Thymus (tissue), 14 donors: ENCODE measurements at places on chromosomes 6 and 20.

DNA sequence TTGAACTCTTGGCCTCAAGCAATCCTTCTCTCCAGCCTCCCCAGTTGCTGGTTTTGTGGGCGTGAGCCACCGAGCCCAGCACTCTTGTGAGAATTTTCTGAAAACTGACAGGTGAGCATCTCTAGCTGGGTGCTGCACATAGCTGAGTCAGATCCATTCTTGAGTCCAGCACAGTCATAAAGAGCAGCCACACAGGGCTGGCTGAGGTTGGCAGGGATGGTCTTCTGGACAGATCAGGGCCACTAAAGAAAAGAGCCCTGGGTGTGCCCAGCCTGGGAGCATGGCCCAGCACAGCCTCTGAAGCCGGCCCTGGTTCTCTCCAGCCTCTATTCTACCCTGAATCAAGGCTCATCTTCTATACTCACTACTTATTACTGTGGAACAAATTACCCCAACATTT lies 11.5 kb downstream of the DLGAP4 start:
- H3K4me1 ChIP-seq, result no peaks in the 10 kb centered on the region
- H3K36me3 ChIP-seq, result no peaks in the 10 kb centered on the region
- no peak for DNase-seq
- peaks cover 14% of the 10 kb centered on the region for H3K27me3 ChIP-seq
- no peak overlapping the region for H3K4me3 ChIP-seq

- no peak overlapping the region for H3K4me3 ChIP-seq
- H3K27me3 ChIP-seq, result no peaks in the 10 kb centered on the region
- H3K27ac ChIP-seq, result peak overlapping the region; percentile 99
- H3K4me1 ChIP-seq, result peaks cover 28% of the 10 kb centered on the region
Observed at GRCh38 chr6:35602133-35602946, 86.4 kb downstream of the FKBP5 start.

GRCh38 chr20:46388937-46389336 lies 17.5 kb downstream of the ELMO2 start:
- peaks cover 58% of the 10 kb centered on the region for H3K36me3 ChIP-seq
- DNase-seq, result no peak
- H3K27me3 ChIP-seq, result no peaks in the 10 kb centered on the region
- no peak overlapping the region for H3K4me3 ChIP-seq

DNA sequence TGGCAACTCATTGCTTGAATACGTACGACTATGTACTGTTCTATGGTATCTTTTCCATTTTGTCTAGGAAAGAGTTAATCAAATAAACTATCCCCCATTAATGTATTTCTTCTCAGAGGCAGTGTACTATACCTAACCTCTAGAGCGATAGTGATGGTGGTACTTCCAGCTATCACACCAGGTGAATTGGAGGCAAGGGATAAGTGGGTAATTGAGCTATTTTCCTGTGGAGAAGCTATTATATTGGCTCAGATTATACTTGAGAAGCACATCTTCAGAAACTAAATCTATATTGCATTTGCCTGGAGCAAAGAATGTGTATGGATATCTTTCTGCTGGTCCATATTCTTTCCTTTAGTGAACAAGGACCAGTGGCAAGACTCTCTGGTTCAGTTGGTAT lies 430.7 kb upstream of the KHDRBS2 start:
- no peak overlapping the region for H3K27ac ChIP-seq
- no peaks in the 10 kb centered on the region for H3K36me3 ChIP-seq
- H3K4me3 ChIP-seq, result no peak overlapping the region
- no peaks in the 10 kb centered on the region for H3K4me1 ChIP-seq

DNA sequence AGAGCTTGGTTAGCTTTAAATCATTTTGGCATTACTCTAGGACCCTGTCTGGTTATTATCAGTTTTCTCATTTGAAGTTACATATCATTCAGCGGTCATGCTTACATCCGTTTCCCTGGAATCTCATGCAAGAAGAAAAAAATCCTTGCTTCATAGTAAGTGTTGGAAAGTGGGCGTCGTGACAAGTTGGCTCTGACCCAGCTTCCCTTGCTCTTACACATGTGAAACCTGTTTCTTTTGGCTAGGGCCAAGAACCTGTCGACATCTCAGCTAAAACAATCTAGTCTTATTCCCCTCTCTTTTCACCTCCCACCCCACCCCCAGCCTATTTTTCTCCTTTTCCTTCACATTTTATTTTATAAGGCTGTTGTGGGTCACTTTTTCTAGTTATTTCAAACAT lies 45.5 kb downstream of the ANKS1A start:
- no peaks in the 10 kb centered on the region for H3K4me1 ChIP-seq
- no peak overlapping the region for H3K4me3 ChIP-seq
- DNase-seq, result no peak
- H3K27me3 ChIP-seq, result no peaks in the 10 kb centered on the region

DNA sequence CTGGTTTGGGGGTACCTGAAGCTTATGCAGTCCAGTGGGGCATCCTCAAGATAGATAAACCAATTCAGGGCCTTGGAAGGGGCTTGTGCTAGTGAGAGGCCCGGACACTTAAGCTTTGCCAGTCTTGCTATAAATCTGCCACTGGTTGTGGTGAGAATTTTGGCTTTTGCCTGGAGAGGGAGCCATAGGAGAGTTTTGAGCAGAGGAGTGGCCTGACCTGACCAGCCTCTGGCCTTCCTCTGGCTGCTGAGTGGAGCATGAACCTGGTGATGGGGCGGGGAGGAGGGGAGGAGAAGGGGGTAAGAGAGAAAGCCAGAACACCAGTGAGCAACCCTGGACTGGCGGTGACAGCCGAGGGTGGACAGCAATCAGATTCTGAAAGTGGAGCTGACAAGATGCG lies 7.1 kb downstream of the TMEM74B start:
- no peak overlapping the region for H3K4me3 ChIP-seq
- no peaks in the 10 kb centered on the region for H3K4me1 ChIP-seq
- H3K27me3 ChIP-seq, result peaks cover 6% of the 10 kb centered on the region
- H3K36me3 ChIP-seq, result peaks cover 3% of the 10 kb centered on the region

DNA sequence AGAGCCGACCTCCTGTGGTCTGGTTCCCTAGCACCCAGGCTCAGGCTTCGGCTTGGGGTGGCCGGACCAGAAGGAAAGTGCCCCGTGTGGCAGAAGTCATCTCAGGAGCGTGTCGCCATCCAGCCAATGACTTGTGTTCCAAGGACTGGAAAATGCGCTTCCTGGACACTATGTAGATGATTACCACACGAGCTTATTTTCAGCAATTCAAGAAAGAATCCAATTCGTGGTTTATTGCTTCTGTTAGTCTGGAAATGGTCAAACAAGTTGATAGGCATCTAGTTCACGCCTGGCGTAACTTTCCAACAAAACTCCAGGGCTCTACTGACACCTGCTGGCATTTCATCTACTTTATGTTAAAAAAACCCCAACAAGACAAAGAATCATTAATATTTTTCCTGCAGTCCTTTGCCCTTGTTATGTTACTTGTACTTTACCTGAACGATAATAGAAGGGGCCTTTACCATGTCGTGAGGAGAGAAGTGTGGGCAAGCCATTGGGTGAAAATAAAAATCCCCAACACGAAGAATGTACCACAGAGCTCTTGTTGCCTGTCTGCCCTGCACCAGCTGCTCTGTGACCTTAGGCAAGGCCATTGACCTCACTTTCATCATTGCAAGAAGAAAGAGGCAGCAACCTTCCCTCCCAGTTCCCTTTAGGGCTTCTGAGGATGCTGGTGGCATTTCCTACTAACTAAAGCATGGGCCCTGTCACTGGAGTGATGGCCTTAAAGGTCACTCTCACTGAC lies 154.7 kb upstream of the LAMP5 start:
- H3K4me3 ChIP-seq, result no peak overlapping the region
- H3K27me3 ChIP-seq, result no peaks in the 10 kb centered on the region
- peak; percentile 11 for DNase-seq
- H3K36me3 ChIP-seq, result no peaks in the 10 kb centered on the region
- H3K4me1 ChIP-seq, result no peaks in the 10 kb centered on the region
- H3K27ac ChIP-seq, result no peak overlapping the region

DNA sequence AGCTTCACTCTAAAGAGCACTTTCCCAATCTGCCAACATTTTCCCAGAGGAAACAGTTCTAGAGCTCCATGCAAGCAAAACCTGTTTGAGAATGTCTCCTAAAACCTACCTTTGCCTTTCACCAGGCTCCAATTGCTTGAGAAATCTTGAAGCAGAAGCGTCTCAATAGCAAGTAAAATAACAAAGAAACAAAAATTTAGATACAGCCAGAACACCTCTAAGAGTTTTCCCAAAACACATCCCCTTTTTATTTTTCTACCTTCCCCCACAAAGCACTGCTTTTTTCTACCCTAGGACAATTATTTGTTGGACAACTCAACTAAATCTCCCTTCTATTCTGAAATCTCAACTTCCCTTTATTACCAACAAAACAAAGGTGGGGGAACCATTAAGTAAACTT lies 3.6 kb downstream of the VGLL2 start:
- no peaks in the 10 kb centered on the region for H3K36me3 ChIP-seq
- peaks cover 68% of the 10 kb centered on the region for H3K27me3 ChIP-seq
- H3K4me3 ChIP-seq, result no peak overlapping the region
- no peak overlapping the region for H3K27ac ChIP-seq
- H3K4me1 ChIP-seq, result peaks cover 11% of the 10 kb centered on the region

GRCh38 chr6:13526727-13527670 lies 39.6 kb upstream of the GFOD1 start:
- peaks cover 41% of the 10 kb centered on the region for H3K4me1 ChIP-seq
- no peaks in the 10 kb centered on the region for H3K27me3 ChIP-seq
- H3K36me3 ChIP-seq, result no peaks in the 10 kb centered on the region
- peak; percentile 79 for DNase-seq
- H3K27ac ChIP-seq, result peak overlapping the region; percentile 96

DNA sequence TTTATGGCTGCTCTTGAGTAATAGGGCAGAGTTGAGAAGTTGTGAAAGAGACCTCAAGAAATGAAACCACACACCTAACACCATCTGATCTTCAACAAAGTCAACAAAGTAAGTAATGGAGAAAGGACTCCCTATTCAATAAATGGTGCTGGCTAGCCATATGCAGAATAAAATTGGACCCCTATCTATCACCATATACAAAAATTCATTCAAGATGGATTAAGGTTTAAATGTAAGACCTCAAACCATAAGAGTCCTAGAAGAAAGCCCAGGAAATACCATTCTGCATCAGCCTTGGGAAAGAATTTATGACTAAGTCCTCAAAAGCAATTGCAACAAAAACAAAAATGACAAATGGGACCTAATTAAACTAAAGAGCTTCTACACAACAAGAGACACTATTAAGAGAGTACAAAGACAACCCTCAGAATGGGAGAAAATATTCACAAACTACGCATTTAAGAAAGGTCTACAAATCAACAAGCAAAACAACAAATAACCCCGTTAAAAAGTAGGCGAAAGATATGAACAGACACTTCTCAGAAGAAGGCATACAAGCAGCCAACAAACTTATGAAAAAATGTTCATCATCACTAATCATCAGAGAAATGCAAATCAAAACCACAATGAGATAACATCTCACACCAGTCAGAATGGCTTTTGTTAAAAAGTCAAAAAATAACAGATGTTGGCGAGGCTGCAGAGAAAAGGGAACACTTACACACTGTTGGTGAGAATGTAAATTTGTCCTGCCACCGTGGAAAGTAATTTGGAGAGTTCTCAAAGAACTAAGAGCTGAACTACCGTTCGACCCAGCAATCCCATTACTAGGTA lies 4.0 kb downstream of the MAP3K5 start:
- no peak overlapping the region for H3K4me3 ChIP-seq
- peaks cover 36% of the 10 kb centered on the region for H3K4me1 ChIP-seq
- H3K27me3 ChIP-seq, result no peaks in the 10 kb centered on the region
- H3K27ac ChIP-seq, result no peak overlapping the region
- DNase-seq, result no peak
- H3K36me3 ChIP-seq, result no peaks in the 10 kb centered on the region

DNA sequence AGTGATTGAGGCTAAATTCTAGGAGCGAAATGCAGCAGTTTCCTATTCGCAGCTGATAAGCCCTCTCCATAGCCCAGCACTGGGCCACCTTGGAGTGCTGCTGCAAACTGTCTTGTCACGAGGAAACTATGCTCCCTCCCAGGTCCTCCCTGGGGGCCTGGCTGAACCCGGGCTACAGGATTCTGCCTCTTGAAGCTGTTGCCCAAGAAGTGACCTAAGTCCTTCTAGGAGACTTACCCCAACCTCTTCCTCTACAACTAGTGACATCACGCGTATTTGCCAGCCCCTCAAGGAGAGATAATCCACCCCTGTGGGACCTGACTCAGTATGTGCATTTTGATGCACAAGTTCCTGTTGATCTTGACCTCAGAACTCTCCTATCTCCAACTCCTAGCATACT lies 26.5 kb upstream of the ZFAND3 start:
- no peak overlapping the region for H3K4me3 ChIP-seq
- no peaks in the 10 kb centered on the region for H3K27me3 ChIP-seq
- no peaks in the 10 kb centered on the region for H3K4me1 ChIP-seq
- H3K36me3 ChIP-seq, result no peaks in the 10 kb centered on the region

- no peaks in the 10 kb centered on the region for H3K27me3 ChIP-seq
- DNase-seq, result no peak
- no peaks in the 10 kb centered on the region for H3K4me1 ChIP-seq
- H3K4me3 ChIP-seq, result no peak overlapping the region
- no peaks in the 10 kb centered on the region for H3K36me3 ChIP-seq
Observed at GRCh38 chr6:52691718-52692117, 20.8 kb downstream of the TMEM14A start.

GRCh38 chr6:140202964-140203515 lies 828.6 kb upstream of the CITED2 start:
- H3K27me3 ChIP-seq, result no peaks in the 10 kb centered on the region
- no peak for DNase-seq
- no peaks in the 10 kb centered on the region for H3K4me1 ChIP-seq

DNA sequence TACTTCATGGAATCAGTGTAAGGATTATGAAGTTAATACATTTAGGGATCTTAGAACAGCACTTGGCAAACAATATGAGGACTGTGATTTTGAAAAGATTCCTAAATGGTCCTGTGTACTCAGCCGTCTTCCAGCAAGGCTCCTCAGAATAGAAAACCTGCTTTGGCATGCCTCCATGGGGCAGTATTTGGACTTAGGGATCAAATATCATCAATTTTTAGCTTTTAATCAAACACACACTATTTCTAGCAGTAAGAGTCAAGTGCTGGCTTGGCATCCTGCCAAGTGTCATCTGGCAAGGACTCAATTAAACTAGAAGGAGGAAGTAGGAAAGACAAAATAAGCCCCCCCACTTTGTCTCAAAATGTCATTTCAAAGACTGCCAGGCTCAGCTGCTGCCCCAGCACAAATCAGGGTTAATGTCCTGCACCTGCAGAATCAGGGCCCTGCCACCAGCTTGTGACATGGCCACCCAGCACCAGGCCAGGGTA lies 40.8 kb downstream of the IYD start:
- H3K36me3 ChIP-seq, result no peaks in the 10 kb centered on the region
- peaks cover 31% of the 10 kb centered on the region for H3K27me3 ChIP-seq
- no peak overlapping the region for H3K4me3 ChIP-seq
- no peak for DNase-seq
- no peak overlapping the region for H3K27ac ChIP-seq

DNA sequence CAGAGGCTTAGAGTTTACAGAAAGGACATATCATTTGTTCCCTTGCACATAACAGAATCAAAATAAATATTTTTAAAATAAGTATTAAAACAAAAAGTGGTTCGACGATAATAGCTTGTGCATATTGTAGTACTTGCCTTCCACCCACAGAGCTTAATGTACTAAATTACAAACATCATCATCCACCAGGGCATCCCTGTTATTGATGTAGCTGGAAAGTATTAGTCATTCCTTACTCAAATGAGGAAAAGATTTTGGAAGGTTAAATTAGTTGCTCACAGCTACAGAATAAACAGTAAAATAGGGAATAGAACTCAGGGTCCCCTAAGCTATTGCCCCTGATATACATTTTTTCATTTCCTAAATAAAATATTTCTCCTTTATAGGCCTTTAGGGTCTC lies 150.3 kb downstream of the PTPRK start:
- no peaks in the 10 kb centered on the region for H3K27me3 ChIP-seq
- H3K4me3 ChIP-seq, result no peak overlapping the region
- no peak overlapping the region for H3K27ac ChIP-seq
- no peaks in the 10 kb centered on the region for H3K36me3 ChIP-seq

- peaks cover 12% of the 10 kb centered on the region for H3K36me3 ChIP-seq
- no peak for DNase-seq
- H3K4me3 ChIP-seq, result no peak overlapping the region
- H3K27me3 ChIP-seq, result no peaks in the 10 kb centered on the region
Observed at GRCh38 chr6:11331111-11331510, 98.6 kb upstream of the NEDD9 start.
